Body of pancreas (tissue), 4 donors: ENCODE measurements at places on chromosomes 1 and 21. TPM values are rescaled to one million over a fixed set of nuclear protein-coding genes. Genes with fewer than 3 reads are reported as not detected.
A peak's percentile ranks its signal among the peaks of the same experiment; 100 is the strongest.

DNA sequence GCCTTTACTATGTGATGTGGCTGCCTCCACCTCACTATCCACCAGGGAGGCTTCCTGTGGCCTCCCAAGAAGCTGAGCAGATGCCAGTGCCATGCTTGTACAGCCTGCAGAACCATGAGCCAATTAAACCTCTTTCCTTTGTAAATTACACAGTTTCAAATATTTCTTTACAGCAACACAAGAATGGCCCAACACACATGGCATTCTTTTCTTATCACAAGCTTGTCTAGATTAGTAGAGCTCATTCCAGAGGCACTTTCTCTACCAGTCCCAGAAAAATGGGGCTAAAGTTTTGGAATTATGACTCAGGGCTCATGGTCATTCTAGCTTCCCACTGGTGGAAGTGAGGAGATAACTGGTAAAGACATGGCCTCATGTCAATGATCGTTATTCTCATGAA lies 655.2 kb downstream of the LMO4 start:
- no peak for DNase-seq

DNA sequence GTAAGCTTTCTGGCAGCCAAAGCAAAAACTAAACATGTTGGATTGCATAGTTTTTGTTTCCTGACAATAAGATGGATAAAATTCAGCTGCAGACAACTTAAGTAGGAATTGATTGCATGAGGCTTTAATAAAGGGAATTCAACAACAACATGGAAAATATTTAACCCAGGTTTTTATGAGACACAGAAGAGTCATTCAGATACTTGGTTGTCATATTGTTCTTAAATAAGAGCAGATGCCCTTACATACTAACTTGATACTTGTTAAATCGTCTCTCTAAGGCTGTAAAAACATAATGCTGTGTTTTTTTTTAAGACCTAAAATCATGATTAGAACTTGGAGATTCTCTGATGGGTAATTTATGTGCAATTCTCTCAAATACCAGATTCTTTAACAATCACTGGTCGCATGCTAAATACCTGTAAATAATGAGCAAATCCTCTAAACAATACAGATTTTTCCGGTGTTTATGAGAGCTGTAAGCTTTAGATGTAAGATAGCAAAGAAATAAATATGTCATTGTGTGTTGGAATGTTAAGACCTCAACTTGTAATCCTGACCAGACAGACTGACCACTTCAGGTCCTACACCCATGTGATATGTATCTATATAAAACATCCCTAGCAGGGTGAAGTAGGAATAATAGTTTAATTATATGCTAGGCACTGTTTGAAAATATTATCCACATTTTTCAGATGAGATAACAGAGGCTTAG lies 37.8 kb upstream of the CD34 start:
- DNase-seq, result no peak

DNA sequence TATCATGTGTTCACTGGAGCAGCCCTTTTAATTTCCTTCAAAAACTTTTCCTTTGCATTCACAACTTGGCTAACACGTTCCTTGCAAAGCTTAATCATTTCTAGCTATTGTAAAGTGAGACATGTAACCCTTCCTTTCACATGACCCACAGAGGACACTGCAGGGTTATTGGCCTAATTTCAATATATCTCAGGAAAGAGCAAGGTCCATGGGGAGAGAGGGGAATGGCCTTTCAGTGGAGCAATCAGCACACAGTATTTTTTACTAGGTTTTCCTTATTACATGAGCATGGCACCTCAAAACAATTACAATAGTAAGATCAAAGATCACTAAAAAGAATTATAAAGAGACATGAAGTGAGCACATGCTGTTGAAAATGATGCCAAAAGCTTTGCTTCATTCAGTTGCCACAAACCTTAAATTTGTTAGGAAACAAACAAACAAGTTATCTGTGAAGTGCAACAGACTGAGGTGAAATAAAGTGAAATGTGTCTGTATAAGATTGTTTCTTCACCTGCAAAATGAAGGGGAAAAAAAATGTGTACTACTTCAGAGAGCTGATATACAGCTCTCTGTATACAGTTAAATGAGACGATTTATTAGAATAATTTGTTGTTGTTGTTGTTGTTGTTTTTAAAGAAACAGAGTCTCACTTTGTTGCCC lies 61.5 kb downstream of the EIF4G3 start:
- no peak for DNase-seq

- no peak for DNase-seq
Observed at GRCh38 chr1:53411541-53412152, 47.6 kb upstream of the DMRTB1 start.

DNA sequence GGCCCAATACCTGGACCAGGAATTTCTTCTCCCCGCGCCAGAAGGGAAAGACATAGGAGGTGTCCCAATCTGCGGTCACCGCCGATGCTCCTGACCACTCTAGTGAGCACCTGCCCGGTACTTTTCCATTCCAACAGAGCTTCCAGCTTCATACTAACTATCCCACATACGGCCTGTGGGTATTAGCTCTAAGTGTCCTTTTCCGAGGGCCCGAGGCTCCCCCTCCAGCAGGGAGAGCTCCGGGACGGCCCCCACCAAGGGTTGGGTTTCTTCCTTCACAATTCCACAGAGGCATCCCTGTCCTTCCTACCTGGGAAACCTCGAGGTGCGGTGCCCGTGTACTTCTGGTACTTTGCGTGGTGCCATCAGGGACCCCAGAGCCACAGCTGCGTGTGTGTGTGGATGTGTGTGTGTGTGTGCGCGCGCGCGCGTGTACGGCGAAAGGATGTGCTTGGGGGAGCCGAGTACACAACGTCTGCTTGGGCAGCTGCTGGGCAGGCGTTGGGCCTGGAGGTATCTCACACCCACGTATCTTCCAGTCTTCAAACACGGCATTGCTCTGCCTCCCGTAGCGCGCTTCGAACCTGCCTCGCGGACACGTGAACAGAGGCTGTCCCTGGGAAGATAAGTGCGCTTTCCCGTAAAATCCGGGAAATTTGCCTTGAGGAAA lies 2.4 kb upstream of the SIM2 start:
- no peak for DNase-seq

- DNase-seq, result no peak
Observed at GRCh38 chr1:197067457-197067818, 378 bp upstream of the F13B start.

GRCh38 chr1:9196129-9197040 lies 38.2 kb upstream of the H6PD start:
- DNase-seq, result peak; percentile 71

DNA sequence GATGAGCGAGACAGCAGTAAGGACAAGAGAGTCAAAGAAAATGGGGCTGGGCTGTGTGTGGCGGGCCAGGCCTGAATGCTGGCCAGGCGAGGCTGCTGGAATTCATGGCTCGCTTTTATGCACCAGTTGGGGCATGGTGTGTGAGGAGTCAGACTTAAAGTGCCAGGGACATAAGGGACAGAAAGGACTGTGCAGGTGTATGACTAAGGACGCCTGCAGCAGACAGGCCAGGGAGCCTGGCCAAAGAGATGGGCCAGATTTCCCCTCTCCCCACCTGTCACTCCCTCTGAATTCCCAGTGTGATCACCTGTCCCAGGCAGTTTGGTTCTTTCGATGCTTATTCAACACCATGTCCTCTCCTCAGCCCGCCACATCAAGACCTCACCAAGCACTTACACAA lies 16.9 kb upstream of the SMIM12 start:
- DNase-seq, result no peak

DNA sequence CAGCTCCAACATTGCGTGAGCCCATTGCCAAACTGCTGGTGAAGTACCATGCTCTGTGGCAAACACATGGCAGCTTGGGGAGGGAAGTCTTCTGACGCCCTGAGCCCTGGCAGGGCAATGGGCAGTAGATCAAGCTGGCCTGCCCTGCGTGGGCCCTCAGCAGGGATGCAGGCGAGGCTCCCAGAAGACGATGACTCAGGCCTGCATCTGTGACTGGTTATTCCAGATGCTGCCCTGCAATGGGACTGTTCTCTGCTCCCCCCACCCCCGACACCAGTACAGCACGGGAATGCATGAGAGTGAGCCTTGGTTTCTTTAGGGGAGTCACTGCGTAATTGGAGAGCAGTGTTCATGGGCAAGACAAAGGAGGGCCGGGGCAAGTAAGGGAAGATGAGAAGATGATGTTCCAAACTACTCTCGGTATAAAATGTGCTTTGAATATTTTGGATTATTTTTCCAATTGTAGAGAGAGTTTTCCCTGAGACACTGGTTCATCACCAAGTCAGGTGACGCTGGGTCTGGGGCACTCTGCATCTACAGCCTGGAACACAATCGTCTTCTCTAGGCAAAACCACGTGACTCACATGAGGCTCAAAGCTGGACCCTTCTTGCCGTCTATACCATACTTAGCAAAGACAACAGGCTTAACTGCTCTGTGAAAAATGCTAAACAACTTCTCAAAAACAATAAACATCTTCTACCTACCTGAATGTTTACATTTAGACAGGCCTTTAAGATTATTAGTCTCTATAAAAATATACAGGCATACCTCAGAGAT lies 9.0 kb upstream of the C1orf198 start:
- DNase-seq, result no peak

DNA sequence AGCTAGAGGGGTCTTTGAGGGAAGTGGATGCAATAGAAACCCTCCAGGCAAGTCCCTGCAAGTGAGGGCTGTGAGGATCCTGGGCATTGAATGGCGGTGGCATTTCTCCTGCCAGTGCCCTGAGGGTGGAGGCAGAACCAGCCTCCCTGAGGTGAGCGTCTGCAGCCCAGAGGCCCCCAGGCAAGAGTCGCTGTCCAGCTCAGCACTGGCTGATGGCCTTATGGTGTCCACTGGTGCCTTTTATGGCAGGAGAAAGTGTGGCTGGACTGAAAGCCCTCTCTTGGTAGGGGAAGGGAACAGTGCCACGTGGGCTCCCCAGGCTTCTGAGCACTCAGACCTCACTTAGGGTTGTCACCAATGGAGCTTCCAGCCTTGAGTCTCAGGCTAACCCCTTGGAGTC lies 77.3 kb downstream of the SH3BGR start:
- no peak for DNase-seq

- DNase-seq, result peak; percentile 9
Observed at GRCh38 chr1:150836129-150836773, 28.2 kb upstream of the CTSK start.

DNA sequence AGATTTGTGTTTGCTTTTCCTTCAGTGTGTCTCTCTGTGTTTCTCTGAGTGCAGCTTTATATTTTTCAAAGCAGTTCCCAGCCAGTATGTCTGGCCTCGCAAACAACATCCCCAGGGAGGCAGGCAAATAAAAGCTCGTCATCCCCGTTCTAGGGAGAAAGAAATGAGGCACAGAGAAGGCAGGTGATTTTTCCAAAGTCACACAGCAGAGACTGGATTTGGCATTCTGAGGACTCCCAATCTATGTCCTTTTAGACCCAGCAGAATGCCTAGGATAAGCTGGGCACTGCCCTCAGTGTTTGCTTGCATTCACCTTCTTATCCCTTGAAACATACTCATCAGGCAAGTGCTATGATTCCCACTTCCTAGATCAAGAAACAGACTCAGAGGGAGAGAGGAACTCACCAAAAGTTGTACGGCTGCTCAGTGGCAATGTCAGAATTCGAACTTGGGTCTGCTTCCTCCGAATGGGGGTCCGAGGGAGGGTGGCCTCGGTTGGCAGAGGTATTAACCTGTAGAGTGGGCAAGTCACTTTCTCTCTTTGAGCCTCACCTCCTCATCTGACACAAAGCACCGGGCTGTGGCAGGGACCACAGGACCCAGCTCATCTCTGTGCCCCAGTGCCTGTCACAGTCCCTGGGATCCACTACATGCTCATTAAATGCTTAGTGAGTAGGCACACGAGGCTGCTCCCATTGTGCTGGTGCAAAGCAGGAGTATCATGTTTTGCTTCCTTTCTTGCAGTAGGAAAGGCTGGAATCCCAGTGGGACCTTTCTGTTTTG lies 4.2 kb downstream of the RAP1GAP start:
- DNase-seq, result peak; percentile 2

- no peak for DNase-seq
Observed at GRCh38 chr1:222181191-222181590, 366.7 kb downstream of the HHIPL2 start.

DNA sequence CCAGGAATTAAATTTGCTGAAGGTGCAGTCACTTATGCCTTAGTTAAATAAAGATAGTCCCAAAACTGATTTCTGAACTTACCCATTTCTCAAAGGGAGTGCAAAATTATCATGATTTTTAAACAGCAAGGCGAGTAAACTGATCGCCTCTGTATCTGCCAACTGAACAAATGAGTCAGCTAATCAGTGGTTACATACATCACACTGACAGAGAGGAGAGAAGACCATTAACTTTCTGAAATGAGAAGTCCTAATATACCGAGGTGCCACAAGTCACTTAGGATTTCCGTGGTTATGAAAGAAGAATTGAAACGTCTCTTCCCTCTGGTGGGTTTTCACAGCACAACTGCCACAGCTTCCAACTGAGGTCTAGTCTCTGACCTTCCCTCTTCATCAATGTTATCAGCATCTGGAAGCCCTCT lies 400.7 kb downstream of the SMYD3 start:
- no peak for DNase-seq

- DNase-seq, result no peak
Observed at GRCh38 chr1:70358921-70359564, 4.5 kb upstream of the ANKRD13C start.

Gene PLEKHN1
- not detected for total RNA-seq

Gene TSTD1
- 49.4 TPM for total RNA-seq

Gene OLFML3
- 9.9 TPM for total RNA-seq

Gene UTS2
- total RNA-seq, result not detected

Gene ERICH3
- not detected for total RNA-seq

Gene EDARADD
- 2.9 TPM for total RNA-seq
